Stimulated activated CD4-positive, alpha-beta T cell treated with anti-CD3 and anti-CD28 coated beads, Interleukin-12 subunit alpha, Interleukin-12 subunit beta, amount 100 ng/mL, for 48 hours (primary cell): ENCODE measurements at places on chromosomes 5 and 9.

DNA sequence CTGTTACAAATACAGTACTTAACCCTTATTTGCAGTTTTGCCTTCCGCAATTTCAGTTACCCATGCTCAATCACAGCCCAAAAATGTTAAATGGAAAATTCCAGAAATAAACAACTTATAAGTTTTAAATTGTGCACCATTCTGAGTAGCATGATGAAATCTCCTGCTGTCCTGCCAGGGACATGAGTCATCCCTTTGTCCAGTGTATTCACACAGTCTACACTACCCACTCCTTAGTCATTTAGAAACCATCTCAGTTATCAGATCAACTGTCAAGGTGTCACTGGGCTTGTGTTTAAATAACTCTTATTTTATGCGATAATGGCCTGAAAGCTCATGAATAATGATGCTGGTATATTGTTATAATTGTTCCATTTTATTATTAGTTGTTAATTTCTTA is 95.8 kb downstream of the PLCXD3 start:
- no peak for DNase-seq

GRCh38 chr5:35317586-35317985 is 87.3 kb upstream of the PRLR start:
- no peak for DNase-seq

DNA sequence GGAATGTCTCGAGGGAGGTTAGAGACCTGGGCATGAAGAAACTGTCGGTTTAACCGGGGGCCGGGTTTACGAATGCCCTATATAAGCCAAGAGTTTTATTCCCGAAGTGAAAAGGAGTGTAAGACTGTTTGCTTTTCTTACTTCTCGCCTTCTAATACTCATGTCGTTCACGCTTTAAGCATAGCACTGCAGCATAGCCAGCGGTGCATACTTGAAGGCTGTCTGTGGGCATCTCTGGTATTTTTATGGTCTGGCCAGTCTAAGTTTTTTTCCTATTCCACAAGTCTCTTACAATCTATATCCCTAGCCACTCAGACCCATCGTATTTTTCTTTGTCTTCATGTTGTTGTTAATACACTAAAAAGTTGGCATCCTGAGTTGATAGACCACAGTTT is 1.2 kb downstream of the UHRF2 start:
- DNase-seq: no peak

DNA sequence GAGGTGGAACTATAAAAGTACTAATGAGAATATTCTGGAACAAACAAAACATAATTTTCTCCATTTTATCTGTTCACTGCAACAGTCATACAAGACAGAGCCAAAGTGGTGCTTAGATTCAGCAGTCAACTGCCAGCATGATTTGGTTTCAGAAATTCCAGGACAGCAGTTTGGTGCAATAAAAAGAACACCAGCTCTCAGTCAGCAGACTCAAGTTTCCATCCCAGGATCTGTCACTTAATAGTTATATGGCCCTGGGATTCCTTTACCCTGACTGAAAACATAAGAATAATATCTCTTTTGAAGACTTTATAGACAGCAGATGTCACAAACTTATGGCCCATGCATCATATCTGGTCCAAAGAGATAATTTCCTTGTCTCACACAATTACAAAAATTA is 92.8 kb upstream of the RASEF start:
- DNase-seq: no peak

DNA sequence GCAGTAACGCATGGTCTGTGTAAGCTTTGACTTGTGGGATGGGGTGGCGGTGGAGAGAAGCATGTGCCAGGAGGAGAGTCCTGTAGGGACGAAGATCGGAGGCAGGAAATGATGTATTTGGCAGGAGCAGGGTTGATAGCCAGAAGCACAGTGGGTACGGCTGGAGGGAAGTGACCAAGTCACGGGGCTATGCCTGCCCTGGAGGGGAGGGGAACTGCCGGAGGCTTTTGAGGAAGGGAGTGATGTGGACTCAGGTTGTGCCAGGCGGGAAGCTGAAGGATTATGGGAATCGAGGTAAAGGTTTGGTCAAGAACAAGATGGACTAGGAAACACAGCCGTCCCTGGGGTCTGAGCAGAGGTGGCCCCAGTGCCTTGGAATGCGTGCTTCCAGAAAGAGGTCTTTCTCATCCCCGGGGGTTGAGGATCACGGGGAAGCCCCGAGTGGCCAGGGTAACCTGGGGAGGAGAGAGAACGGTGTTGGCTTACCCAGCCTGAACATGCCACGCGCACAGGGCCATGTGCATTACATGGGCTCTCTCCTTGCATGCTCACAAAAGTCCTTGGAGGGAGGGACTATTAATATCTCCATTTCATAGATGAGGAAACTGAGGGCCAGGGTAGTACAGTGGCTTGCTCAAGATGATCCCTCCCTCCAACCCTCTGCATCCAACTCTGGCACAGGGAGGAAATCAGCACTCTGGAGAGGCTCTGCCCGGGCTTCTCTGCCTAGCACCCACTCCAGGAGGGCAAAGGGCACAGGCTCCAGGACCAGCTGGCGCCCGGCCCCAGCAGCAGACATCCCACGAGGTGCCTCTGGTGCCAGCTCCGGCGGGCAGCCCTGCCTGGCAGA is 253.8 kb downstream of the PBX3 start:
- no peak for DNase-seq

DNA sequence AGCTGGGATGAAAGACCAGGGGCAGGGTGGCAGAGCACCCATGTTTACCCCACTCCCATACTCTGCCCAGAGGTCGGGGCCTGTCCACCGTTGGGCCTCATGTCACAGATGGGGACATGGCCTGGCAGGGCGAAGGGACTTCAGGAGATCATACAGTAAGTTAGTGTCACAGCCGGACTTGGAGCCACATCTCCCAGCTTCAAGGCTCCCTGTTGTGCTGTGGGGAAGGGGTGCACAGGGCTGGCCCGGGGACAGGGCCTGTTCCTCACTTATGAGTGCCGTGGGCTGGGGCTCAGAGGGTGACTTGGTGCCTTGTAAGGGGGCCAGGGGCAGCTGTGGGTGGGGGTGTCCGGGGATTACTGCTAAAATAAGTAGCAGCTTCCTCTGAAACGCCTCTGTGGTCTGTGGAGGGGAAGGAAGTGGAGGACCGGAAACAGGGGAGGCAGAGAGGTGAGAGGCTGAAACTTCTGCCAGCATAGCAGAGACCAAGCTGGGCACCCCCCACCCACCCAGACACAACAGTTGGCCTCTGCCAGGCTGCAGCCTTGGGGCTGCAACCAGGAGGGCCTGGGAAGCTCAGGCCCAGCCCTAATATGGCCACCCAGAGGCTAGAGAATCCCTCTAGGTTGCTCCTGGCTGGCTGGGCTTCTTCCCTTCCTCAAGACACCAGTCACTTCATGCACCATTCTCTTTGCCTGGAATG is 41.1 kb upstream of the NEK6 start:
- DNase-seq: peak; percentile 63

DNA sequence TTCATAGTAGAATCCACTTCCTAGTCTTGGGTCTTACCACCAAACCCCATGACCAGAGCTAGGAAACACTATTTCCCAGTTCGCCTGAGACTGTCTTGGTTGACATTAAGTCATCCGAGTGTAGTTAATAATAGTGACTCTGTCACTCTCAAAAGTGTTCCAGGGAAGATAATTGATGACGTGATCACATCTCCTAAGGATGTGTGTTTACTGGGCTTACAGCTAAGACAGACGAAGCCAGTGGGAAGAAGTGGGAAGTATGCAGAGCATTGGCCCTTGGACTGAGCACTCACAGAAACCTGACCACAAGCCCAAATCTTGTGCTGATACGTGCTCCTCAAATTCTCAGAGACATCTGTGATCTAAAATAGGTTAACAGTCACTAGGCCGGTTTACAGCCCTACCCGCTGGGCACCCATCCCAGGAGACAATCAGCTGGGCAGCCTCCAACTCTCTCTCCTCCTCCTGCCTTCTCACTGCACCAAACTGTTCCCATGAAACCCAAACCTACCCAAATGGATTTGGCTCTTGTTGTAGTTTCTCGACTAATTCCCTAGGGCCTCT is 316.6 kb downstream of the TLE1 start:
- no peak for DNase-seq

GRCh38 chr5:20528471-20528870 is 540.5 kb upstream of the CDH18 start:
- DNase-seq: no peak

DNA sequence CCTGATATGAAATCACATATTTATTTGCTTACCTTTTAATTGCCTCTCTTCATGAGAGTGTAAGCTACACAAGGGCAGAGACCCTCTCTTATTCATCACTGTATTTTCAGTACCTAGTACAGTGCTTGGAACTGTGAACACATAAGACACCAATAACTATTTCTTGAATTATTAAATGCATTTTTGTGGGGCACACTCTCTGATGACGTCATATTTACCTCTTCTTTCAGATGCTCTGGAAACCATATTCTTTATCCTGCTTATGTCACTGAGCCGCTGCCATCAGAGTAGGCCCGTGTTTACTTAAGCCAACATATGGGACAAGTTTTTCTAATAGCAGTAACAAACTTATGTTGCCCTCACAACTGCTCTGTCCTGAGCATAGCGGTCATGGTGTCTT is 266.5 kb downstream of the ELAVL2 start:
- no peak for DNase-seq

- DNase-seq: no peak
Measured at GRCh38 chr5:112077180-112077579, 320.2 kb upstream of the NREP start.

DNA sequence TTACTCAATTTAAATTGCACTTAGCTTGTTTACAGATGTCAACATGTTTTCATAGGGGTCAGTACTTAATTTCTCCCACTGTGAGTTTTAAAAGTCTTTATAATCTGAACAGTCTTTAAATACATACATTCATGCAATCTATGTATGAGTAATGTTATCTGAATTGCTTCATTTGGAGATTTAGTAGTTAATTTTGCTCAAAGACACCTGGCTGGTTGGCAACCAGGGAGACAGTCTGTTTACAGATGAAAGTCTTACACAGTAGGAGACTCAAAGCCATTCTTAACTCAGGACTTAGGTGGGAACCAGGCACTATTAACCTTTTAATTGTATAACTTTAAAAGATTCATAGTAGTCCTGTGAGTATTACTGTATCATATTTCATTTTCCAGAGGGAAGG is 29.3 kb downstream of the DAB2 start:
- DNase-seq: no peak

GRCh38 chr5:13814301-13814700 is 130.2 kb downstream of the DNAH5 start:
- DNase-seq: no peak

- DNase-seq: no peak
Measured at GRCh38 chr9:120974921-120975320, 48.3 kb upstream of the TRAF1 start.

- no peak for DNase-seq
Measured at GRCh38 chr9:91503673-91504081, 80.0 kb upstream of the NFIL3 start.

DNA sequence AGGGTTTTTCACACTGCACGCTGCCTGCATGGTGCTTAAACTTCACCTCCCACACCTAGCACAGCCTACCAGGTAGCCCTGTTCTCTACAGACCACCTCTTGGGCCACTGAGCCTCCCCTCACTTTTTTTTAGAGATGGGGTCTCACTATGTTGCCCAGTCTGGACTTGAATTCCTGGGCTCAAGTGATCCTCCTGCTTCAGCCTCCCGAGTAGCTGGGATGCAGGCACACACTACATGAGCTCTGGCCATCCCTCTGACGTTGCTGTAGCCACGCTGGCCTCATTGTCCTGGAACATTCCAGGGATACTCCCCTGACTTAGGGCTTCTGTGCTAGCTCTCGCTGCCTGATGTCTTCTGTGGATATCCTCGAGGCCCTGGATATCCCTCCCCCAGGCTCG is 7.2 kb upstream of the CACFD1 start:
- no peak for DNase-seq

GRCh38 chr5:84149094-84149493 is 235.6 kb downstream of the EDIL3 start:
- no peak for DNase-seq

DNA sequence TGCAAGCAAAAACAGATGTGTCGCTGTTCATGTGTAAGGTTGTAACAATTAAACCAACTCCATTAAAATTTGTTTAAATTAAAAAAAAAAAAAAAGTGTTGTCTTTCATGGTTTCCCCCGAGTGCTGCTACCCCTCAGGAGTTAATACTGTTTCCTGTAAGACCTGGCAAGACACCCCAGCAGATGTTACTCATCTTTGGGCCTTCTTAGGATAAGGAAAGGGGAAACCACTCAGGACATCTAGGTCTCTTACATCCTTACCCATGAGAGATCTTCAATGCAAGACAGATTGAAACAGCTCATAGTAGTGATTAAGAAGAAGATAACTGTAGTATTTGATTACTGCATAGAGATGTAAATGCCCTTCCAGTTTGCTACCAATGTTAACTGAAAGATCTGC is 33.5 kb upstream of the F2R start:
- DNase-seq: no peak

DNA sequence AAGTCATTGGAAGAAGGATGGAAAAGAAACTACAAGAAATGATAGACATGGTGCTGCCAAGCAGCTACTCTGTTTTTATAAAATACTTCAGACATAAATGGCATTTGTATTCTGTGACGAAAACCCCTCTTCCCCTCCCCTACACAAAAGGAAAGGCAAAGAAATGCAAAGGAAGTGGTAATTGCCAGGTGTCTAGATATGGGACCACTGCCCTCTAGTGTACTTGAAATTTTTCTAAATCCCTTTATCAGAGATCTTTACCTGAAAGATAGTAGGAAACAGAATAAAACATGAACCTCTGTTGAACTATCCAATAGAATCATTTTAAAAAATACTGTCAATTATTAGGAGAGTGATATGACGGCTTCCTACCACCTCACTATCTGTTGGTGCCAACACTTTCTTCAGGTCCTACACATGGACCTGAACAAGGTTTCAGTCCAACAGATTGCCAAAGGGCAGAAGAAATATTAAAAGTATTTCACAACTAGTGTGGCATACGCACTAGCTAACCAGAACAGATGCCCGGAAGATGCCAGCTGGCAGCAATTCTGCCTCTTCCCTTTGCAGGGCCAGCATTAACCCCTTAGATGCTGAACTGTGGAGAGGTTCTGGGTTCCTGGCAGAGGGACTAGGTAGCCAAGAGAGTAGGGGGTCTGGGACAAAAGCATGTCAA is 104.1 kb downstream of the TSSK1B start:
- no peak for DNase-seq

- no peak for DNase-seq
Measured at GRCh38 chr5:178404987-178405386, 172.4 kb upstream of the PHYKPL start.

DNA sequence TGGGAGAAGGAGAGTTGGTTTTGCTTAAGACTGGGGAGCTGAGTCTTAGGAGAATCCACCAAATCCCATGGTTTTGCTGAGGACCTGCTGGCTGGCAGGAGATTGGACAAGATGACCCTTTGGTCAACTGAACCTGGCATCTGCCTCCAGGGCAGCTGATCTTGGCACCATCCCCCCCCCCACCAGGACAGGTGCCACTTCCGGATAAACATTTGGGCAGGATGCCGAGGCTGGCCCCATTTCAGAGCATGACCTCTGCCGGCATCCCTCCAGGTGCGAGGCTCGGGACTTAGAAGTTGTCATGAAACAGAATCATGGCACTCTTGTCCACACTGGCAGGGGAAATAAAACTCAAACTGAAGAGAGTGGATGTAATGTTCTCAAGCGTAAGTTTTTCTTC is 165.6 kb downstream of the MACROH2A1 start:
- DNase-seq: no peak
